ENCODE measurements at places on chromosomes 2 and 18.

GRCh38 chr2:22885245-22885644, 499.7 kb upstream of the KLHL29 start:
- no peak for DNase-seq

DNA sequence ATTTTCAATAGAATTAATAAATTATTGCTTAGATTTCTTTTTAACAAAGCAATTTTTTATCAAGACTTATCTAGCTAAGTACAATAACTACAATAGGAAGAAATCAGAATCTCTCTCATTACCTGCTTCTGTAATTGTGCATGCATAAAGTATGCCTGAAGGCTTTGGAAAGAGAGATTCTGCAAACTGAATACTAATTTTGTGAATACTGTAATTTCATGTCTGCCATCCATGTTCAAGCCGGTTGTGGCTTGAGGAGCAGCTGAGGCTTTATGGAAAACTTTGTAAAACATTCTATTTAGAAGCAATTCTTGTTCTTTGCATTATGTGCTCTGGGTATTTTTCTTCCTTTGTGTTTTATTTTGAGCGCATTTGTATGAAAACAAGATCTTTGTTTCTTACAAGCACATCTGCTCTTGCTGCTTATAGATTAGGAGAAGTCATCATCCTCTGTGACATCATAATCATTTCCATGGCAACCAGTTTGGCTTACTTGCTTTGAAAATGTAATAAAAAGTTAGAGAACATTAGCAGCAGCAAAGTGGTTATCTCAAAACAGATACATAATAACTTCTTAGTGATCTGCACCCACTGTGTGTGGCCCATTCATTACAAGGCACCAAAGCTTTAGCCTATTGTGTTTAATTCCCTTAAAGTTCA, 16.0 kb upstream of the IKZF2 start:
- no peak for DNase-seq

DNA sequence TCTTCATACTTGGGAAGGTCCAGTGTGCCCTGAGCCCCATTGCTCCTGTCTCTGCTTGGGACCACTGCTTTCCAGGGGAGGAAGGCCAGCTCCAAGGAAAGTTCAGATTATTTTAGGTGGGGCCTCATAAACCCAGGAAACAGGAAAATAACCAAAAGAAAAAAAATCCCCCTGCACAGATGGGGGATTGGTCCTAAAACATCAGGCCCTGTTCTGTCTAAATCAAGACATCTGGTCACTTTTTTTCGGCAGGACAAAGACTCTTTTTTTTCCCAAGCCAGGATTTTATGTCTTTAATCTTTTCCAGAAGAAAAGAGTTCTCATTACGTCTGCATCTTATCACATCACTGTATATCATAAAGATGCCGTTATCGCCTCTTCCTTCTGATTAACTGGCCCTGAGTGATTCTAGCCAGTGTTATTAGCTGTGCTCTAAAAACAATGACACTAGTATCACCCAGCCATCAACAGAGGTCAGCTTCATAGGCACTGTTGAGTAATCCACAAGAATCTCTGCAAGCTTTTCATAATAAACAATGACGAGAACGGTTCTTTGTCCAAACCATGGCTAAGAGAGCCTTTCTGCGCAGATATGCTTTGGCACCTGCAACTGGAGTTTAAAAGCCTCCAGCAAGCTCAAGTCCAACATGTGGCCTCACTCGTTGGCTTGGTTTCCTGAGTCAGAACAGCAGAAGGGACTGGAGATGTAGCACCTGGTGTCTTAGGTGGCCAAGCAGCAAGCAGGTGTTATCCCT, 138.2 kb downstream of the VAPA start:
- DNase-seq = no peak

DNA sequence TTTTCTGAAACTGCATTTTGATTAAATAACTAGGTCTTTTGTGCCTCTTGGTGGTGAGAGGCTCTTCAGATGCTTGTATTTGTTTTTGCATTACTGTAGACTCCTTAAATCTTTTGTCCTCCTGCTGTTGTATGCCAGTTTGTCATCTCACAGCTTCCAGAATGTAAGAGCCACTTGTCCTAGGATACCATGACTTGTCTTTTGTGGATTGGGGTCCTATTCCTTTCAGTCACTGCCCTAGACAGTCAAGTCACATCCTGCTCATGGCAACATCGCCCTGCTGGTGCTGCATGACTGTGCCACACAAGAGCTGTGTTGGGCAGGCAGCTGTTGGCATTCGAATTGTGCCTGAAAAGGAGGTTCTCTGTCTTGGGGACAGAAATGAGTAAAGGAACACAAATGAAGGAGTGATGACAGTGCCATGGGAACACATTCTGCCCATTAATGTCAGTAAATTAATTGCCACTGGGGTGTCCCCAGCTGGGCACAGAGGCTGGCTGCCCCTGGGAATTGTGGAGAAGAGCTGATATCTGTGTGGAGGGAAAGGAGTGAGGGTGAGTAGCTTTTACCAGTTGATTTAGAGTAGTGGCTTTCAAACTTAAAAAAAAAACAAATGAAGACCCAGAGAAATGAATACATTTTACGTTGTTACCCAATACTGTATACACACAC, 140.3 kb downstream of the ARL6IP6 start:
- DNase-seq = no peak

DNA sequence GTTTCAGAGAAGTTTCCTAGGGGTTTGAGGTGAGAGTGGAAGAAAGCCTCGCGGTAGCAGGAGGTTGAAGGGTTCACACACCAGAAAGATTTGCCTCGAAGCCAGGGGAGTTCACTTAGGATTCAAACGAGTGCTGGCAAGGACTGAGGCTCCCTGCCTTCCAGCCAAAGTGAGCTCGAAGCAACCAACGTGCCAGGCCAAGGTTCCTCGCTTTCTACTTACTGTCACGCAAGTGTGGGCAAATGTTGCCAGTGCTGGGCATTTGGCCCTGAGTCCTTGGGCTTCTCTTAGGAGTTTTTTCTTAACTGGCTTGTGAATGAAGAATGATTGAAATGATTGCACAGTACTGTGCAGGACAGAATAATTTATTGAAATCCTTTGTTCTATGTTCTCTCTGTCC, 53.6 kb downstream of the TMEM178A start:
- no peak for DNase-seq

DNA sequence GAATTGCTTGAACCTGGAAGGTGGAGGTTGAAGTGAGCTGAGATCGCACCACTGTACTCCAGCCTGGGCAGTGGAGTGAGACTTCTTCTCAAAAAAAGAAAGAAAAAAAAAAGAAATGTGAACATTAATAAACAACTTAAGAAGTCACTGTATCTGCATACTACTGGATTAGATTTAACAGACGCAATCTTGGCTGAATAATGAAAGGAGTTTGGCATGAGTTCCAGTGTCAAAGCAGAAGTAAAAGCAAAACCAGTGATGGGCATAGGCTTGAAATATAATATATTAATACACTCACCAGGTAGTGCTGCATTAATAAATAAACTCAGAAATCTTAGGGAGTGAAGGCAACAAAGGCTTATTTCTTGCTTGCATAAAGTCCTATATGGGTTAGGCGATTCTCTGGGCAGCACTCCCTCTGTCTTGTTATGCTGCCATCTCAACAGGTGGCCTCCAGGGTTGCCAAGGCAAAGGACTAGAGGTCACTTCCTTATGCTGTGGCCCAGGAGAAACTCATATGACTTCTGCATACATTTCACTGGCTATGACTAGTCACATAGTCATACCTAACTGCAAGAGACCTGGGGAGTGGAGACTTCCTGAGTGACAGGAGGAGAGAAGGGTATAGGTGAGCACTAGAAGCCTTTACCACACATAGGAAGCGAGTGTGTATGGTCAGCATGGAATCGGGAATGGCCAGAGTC, 296.2 kb upstream of the SPRED2 start:
- no peak for DNase-seq

DNA sequence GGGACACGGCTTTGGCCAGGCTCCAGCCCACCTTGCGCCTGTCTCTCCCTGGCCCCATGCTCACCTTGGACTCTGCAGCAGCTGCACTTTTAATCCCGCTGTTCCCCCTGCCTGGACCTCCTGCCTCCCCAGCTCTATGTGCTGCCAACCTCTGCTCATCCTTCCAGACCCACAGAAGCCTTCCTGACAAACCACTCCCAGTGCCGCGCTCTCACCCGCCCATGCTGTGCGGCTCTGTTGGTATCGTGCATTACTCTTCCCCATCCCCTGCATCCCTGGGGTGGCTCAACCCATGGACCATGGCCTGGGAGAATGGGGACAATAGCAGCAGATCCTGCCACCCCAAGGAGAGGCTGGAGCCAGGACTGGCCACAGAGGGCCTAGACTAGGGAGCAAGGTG, 303.6 kb downstream of the CELF4 start:
- DNase-seq = no peak

DNA sequence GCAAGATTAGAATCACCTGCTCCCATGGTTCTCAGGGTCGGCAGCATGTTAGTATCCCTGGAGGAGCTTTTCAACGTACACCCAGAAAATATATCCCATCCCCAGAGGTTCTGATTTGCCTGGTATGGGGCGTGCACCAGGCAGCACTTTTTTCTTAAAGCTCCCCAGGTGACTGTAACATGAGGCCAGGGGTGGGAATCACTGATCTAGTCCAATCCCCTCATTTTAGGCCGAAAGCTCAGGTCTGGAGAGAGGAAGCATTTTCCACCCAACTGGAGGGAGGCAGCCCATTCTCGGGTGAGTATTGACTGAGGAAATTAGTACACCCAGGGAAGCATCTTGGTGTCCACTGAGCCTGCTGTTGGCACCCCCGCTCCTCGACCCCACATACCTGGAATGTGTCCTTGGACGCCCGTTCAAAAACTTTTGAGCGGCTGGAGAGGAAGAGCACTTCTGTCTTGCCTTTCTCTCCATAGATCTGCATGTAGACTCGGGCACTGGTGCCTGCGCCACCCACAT, 94.3 kb downstream of the LOXHD1 start:
- DNase-seq = no peak

GRCh38 chr2:118059919-118060478, 28.3 kb upstream of the INSIG2 start:
- no peak for DNase-seq

- DNase-seq = no peak
These were observed 81.7 kb upstream of the CCDC85A start for GRCh38 chr2:56102098-56102497.

DNA sequence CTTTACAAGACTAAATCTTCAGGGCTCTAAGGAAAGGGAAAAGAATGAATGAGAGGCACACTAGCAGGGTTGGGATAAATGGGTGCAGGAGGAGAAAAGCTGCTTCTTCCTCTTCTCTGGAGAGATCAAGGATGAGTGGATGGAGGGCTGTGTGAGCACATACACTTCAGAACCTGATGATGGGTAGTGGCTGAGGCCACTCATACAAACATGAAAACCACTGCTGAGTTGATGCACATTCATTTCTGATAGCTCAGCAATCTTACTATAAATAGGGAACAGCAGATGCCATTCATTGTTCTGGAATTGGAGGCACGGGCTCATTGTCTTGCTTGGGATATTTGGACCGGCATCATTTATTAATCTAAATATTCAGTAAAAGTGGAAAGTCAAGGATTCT, 152.4 kb upstream of the KCTD1 start:
- no peak for DNase-seq

- DNase-seq = no peak
These were observed 131.5 kb upstream of the DLX2 start for GRCh38 chr2:172233987-172234715.

GRCh38 chr2:103123516-103123915, 361.7 kb downstream of the TMEM182 start:
- DNase-seq = no peak

DNA sequence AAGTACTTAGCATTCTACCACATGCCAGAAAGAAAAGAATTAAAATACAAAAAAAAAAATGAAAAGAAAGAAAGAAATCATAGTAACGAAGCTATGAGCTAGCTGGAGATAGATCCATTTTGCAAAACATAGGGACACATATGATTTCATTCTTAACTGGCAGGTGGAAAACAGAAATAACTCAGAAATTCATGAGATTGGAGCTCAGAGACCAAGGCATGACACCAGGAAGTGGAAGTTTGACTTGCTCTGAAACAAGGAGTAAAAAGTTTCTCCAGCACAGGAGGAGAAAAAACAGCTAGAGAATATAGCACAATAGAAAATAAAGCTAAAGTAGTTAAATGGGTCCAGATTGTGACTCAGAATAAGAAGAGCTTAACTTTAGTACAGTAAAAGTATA, 278.1 kb downstream of the ZEB2 start:
- no peak for DNase-seq

- DNase-seq = no peak
These were observed 545.8 kb downstream of the BCL11A start for GRCh38 chr2:60007671-60008070.

DNA sequence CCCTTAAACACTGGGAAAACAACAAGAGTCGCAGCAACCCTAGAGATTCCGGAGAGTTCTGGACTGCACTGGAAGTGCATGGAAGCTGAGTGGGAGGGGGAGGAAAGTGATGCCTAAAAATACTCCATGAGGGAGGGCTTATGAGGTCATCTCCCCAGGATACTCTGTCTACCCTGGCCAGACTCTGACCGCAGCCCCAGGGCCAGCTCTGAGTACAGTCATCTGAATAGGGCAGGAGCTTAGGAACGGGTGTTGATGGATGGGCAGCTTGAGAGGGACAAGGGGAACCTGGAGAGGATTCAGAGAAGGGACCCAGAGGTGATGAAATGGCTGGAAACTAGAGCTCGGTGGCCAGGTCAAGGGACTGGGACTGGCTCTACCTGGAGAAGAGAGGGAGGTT, 79.3 kb upstream of the IGFBP5 start:
- DNase-seq = no peak

GRCh38 chr2:55161295-55162210, 70.5 kb downstream of the CLHC1 start:
- DNase-seq = no peak

- peak; percentile 26 for DNase-seq
These were observed 25.5 kb upstream of the PXDN start for GRCh38 chr2:1769703-1770422.

- DNase-seq = no peak
These were observed 377.1 kb upstream of the MEIS1 start for GRCh38 chr2:66057844-66058243.

DNA sequence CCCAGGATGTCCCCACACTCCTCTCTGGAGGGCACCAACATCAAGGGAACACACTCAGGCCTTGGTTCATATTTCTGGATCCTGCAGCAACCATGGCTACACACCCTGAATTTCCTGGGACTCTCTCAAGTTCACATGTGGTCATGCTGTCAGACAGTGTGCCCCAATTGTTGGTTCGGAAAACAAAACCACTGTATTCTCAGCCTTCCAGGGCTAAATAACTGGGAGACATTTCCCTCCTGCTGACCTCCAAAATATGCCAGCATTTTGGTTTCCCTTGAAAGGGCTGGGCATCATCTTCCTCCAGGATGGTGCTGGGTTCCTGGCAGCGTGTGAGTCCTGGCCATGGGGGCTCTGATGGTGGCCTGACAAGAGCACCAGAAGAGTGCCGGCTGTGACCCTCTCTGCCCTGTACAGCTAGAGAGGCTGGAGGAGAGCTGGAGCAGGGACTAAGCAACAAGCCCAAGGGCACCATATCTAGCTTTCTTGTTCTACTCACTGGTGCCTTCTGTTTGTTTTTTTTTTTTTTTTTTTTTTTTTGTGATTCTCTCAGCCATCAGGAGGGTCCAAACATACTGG, 37.5 kb upstream of the WIPF1 start:
- DNase-seq = no peak
